ENCODE measurements at places on chromosomes 6 and 20.
A peak's percentile ranks its signal among the peaks of the same experiment; 100 is the strongest.

DNA sequence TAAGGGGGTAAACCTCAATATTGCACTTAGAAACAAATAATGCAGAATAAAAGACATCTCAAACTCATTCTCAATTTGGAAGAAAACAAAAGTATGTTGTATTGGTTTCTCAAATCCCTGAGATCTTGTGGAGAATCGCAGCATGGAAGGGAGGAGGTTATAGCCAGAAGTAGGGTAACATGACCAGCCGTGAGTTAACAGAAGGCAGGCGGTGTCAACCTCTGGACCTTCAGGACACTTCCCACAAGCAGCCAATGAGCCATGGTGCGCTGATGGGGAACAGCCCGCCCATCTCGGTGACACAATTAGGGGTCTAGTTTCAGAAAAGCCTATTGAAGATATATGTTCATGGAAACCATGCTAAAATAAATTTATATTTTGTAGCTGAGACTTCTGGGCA, 98.4 kb downstream of the ALDH8A1 start:
- no peak for DNase-seq

DNA sequence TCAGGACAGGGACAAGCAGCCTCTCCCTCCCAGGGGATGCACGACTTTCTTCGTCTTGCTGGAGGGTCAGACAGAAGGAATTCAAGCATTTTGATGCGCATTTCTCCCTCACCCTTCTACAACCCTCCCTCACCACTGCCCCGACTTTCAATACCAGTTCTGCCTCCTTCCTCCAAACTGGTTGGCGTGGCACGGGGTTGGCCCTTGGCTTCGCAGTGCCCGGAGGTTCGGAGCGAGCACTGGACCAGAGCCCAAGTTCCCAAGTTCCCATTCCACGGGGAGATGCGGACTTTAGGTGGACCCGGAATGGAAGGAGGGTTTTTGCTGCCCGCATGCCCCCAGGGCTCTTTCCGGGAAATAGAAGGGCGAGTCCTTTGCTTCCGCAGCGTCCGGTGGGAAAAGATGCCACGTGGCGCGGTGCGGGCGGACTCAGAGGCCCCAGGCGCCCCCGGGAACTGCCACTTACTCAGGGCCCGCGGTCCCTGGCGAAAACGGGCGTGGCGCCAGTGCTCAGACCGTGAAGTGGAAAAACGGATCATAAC, 8.0 kb upstream of the LAMP5 start:
- no peak for DNase-seq

DNA sequence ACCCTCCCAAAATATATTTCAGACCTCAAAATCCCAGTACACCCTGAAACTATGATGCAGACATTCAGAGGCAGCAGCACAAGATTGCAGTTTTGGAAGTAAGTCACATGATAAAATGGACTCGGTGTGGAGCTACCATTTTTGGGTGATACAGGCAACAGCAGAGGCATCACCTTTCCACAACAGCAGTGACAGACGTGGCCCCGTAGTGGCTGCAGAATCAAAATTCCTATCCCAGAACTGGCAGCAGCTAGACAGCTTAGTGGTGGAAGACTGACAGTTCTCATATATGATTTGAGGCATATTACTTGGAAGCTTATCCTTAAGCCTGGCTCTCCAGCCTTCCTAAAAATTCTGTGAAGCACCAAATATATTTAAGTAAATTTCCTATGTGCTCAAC, 19.9 kb downstream of the PLN start:
- DNase-seq, result no peak

- DNase-seq, result peak; percentile 15
Observed at GRCh38 chr6:137571854-137572253, 77.7 kb upstream of the OLIG3 start.

DNA sequence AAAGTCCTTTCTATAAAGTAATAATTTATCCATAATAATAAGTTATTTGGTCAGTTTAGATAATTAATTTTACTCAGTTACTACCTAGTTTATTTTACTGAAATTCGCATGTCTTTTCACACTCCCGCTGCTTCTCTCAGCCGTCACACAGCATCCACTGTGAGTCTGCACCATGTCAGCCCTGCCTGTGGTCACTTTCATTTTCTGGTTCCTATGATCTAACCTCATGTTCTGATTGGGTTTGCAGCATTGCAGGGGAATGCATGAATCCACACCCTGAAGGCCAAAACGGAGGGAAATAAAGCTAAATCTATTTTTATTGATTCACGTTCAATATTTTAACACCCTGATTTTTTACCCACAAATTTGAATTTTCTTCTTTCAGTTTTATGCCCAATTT, 47.4 kb downstream of the PDE10A start:
- no peak for DNase-seq

- peak; percentile 96 for DNase-seq
Observed at GRCh38 chr20:14860410-14860814, 523.0 kb upstream of the FLRT3 start.

DNA sequence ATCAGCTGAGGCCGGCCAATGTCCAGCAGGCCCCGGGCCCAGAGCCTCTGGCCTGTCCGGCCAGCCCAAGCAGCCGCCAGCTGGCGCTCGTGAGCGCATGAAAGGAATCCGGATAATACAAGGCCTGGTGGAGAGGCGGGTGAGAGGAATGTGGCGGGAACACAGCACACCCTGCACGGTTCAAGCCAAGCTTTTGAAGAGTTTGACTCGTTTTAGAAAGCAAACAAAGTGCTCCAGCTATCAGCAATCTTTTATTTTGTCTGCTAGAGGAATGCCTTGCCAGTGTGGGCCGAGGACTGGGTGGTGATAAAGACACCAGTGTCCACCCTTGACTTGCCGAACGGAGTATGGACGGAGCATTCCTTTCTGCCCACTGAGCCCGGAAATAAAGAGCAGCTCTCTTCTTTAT, 9.3 kb upstream of the NEDD9 start:
- DNase-seq, result no peak

DNA sequence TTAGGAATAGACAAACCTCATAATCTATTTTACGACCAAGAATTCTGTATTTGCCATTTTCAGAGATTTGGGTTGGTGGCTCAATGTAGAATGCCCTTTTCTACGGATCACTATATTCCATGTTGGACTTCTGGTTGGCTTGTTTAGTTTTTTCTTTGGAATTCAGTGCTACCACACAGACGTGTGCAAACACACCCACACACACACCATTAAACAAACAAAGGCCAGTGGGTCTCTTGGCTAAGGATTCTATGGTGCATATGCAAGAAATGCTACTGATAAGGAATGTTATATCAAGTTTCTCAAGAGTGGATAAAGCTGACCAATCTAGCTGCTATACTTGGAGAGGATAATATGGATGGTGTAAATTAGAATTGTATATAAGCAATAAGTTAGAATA, 8.0 kb downstream of the ABT1 start:
- no peak for DNase-seq

GRCh38 chr6:7311917-7312615, 933 bp downstream of the SSR1 start:
- no peak for DNase-seq

DNA sequence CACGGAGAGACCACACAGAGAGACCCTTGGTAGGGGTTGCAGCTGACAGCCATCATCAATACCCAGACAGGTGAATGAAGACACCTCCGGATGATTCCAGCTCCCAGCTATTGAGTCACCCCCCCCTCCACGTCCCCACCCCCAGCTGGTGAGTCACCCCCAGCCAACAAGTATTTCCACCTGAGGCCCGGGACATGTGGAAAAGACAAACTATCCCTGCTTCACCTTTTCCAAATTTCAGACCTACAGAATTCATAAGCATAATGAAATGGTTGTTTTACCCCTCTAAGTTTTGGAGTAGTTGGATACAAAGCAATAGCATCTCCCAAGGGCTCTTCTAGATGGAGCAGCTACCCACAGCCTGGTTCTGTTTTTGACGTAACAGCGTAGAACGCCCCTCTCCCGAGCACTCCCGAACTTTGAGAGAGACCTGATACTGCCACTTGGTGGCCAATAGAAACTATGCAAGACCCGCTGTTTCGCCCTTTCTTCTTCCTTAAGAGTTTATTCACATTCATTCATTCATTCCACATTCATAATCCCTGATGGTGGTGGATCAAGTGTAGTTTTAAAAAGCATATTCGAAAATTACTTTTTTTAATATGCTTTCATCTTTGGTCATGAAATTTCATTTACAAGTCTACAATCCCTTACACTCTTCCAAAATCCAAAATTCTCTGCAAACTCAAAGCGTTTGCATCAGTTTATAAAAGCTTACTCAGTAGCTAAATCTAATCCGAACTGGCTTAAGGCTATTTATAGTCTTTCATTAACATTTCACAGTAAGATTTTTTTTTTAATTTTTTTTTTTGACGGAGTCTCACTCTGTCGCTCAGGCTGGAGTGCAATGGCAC, 15.1 kb upstream of the PPP1R16B start:
- DNase-seq, result no peak

- no peak for DNase-seq
Observed at GRCh38 chr20:22763257-22763906, 179.0 kb upstream of the FOXA2 start.

DNA sequence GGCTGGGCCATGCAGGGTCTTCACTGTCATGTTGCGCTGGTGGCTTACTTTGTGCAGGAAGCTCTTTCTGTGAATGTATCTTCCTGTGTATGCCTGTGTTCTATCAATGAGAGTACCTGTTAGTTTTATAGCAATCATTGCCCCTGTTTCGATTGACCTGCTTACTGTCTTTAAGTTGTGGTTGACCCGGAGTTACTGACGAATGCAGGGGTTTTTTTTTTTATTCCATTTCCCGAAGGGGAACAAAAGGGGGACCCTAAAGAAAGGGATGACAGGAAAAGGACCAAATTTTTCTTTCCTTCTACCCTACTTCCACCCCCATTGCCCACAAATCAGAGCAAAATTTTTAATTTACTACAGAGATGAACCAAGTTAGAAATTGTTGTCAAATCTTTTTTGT, at the start of gene IL17F:
Gene IL17F, minus strand, starts transcription at position 101 of the 400 bp plus-strand sequence. Its CDS starts 71 bp downstream, at position 30.
- no peak for DNase-seq

DNA sequence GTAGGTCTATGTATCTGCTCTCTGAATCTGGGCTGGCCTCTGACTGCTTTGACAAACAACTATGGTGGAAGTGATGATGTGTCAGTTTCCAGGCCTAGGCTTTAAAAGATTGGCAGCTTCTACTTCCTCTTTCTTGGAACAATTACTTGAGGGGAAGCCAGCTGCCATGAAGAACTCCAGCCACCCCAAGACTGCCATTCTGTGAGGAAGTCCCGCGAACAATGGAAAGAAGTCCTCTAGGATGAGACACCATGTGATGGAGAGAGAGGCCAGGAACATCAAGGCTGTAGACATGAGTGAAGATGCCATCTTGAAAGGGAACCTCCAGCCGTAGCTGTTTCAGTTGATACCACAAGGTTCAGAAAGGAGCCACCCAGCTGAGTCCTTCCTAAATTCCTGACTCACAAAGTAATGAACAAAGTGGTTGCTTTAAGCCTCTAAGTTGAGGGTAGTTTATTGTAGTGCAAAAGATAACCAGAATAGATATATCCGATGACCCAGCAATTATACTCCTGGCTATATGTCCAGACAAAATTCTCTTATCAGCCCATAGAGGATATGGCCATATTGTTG, 15.3 kb upstream of the TCF15 start:
- DNase-seq, result no peak

- DNase-seq, result no peak
Observed at GRCh38 chr6:142213402-142213801, 66.3 kb downstream of the VTA1 start.

DNA sequence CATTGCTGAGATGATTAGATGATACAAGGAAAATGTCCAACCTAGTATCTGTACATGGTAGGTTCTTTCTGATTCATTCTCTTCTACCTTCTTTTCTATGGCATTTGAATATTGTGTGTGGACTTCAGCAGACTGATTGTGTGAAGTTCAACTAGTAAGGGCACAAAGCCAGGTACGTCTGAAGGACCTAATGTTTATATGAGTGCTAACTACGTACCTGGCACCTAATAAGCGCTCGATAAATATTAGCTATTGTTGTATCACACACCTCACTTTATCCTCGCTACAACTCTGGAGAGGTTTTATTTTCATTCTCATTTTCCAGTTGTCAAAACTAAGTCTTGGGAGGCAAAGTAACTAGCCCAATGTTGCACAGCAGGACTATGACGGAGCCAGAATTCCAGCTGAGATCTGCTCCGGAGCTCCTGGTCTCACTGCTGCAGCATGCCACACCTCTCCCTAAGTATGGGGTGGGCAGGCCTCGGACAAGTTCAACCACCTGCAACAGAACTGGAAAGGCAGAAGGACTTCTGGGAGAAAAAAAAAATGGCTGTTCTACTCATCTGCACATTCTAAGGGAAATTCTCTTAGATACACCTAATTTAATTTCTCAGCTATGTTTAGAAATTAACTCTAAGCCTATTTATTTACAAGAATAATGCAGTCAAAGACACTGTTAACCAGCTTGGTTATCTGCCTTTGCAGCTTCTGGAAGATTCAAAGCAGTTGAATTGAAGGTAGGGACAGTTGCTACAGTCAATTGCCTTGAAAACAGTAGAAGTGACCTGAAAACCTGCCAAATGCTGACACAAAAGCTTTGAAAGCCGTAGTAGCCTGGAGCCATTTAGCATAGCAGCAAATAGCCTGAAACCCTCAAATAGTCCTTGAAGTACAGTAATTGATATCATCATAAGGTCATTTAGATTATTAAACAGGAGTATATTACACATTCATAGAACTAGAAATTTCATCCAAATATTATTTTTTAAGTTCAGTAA, 165.0 kb downstream of the PDE7B start:
- DNase-seq, result peak; percentile 47

- no peak for DNase-seq
Observed at GRCh38 chr6:34912715-34913464, 23.8 kb downstream of the ANKS1A start.

DNA sequence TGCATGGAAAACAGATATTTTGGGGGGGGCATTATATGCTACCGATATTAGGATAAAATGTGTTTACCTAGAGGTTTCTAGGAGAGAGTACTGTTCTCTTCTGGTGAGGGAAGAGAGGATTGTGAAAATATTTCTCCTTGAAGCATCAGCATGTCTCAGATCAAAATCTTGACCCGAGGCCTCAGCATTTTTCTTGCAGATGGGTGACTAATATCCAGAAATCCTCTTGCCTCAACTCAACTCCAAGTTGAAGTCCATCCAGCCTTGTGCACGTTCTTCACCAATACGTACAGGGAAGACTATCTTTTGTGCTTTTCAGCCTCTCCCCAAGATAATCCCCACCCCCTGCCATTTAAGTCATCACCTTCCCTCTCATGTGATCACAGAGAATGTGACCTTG, 59.5 kb downstream of the PRND start:
- DNase-seq, result no peak

GRCh38 chr20:37615340-37616109, 78.3 kb upstream of the CTNNBL1 start:
- peak; percentile 35 for DNase-seq

All from NCI-H345 (cell line).